ENCODE measurements at places on chromosomes 16 and 17.

GRCh38 chr17:19306160-19307111, 56.1 kb downstream of the B9D1 start:
- no peak for DNase-seq

DNA sequence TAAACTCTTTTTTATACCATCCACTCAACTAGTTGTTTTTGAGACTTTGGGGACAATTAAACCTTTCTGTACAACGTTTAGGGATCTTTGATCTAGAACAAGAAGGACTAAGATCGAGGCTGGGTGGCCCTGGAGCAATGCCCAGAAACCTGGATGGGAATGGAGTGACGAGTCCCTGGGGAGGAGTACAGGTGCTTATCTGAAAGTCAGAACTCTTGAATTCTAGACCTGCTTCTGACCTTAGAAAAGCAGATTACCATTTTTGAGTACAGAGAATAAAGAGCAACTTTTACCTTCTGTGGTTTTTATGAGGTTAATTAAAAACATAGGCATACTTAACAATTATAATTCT, 17.8 kb downstream of the UBE2Z start:
- no peak for DNase-seq

DNA sequence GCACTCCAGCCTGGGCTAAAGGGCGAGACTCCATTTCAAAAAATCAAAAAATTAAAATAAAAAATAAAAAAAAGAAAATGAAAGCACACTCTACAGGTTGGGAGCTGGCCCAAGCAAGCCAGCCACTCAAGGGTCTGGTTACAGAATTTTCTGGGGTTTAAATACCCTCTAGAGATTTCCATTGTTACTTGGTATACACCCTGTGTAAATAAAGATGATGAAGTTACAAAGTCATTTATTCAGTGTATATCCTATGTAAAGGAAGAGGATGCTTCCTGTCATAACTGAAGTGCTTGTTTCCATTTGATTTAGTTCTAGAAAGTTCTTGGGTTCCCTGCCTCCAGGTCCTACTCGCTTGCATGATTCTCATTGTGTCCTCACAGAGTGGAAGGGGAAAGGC, 79.9 kb upstream of the C17orf78 start:
- no peak for DNase-seq

DNA sequence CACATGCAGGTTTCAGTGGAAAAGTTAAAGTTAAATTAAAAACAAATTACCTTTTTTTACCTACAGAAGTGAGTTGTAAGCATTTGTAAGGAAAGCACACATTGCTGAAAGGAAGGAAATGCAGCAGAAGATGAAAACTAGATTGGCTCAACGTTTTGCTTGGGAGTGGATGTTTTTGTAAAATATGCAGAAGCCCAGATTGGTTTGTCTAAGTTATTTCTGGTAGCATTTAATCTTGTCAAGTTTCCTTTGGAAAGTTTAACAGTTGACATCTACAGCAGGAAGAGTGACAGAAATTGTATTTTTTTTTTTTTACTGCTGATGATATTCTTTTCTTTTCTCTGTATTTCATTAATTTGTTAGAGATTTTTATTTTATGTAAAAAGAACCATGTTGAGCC, 315.1 kb upstream of the MON1B start:
- no peak for DNase-seq

DNA sequence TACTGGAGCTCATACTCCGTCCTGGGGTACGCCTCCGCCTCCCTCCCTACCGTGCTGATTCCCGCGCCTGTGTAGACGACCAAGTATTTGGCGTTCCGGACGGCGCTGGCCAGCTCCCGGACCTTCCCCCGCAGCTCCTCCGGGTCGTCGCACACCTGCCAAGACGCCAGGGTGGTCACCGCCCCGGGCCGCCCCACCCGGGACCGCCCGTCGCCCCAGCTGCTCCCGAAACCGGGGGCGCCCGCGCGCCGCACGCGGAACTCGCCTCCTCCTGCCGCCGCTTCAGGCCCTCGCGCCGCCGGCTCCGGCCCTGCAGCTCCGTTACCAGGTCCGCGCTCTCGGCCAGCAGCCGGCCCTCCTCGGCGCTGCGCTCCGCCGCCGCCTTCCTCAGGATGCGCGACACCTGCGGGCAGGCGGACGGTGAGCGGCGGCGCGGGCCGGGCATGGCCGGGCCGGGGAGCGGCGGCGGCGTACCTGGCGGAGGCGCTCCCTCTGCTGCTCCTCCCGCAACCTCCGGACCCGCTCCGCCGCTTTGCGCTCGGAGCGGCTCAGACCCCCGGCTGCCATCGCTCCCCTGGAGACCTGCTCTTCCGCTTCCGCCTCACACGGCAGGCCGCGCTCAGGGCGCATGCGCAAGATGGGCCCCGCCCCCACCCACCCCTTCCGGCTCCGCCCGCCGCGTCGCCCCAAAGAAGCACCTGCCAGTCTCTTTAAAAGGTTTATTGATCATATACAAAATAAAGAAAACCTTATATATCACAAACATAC, at the start of gene SIRT7:
TSS of gene SIRT7 (minus strand) at position 612 of the 768 bp plus-strand sequence. CDS start at position 567, 45 bp downstream.
- no peak for DNase-seq

GRCh38 chr17:50672831-50673551, 34.7 kb downstream of the ANKRD40 start:
- no peak for DNase-seq
